ENCODE measurements at places on chromosomes 7 and 10. TPM values are rescaled to one million over a fixed set of nuclear protein-coding genes. Genes with fewer than 3 reads are reported as not detected.
A peak's percentile ranks its signal among the peaks of the same experiment; 100 is the strongest.

GRCh38 chr10:74006269-74006668 is 8.4 kb downstream of the VCL start:
- no peak for DNase-seq

- DNase-seq, result peak; percentile 12
These were observed 36.5 kb downstream of the ITPRID1 start for GRCh38 chr7:31550432-31550831.

The SLC26A3 gene
- not detected for polyA plus RNA-seq

DNA sequence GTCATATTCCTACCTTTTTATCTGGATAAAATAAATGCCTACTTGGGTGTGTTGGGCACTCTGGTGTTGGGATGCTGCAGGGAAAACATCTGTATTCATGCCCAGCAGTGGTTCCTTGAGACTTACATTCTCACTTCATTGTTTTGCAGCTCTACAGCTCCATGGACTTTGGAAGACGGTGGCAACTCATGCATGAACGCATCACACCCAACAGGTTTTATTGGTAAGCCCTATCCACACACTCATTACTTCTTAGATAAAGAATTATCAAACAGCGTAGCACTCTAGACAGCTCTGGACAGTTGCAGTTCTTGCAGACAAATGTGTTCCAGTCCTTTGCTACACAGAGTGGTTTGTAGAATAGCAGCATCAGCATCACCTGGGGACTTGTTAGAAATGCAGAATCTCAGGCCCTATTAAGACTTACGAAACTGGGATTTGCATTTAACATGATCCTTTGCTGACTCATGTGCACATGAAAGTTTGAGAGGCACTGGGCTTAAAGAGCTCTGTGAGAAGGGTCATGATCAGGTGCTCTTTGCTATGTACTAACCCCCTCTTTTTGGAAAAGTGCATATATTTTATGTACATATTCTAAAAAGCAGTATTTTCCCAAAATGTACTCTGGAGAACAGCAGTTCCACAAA is 401.9 kb downstream of the SORCS3 start:
- DNase-seq, result no peak

The COMTD1 gene
- 13.0 TPM for polyA plus RNA-seq

DNA sequence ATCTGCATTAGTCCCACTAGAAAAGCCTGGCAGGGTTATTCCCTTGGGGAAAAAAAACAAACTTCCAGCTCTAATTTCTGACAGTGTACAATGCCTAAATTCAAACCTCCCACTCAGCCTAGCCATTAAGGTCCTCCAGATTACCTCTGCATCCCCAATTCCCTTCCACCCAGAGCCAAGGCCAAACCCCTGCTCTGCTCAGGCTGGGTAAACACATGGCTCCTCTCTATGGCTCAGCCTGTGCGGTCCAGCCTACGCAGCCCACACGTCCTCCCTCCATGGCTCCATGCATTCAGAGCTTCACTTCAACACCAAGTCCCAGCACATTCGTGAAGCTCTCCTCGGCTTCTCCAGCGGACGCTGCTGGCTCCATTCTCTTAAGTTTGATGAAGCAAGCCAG is 5.2 kb downstream of the DLG5 start:
- DNase-seq, result no peak

The FAM107B gene
- 108 TPM for polyA plus RNA-seq

DNA sequence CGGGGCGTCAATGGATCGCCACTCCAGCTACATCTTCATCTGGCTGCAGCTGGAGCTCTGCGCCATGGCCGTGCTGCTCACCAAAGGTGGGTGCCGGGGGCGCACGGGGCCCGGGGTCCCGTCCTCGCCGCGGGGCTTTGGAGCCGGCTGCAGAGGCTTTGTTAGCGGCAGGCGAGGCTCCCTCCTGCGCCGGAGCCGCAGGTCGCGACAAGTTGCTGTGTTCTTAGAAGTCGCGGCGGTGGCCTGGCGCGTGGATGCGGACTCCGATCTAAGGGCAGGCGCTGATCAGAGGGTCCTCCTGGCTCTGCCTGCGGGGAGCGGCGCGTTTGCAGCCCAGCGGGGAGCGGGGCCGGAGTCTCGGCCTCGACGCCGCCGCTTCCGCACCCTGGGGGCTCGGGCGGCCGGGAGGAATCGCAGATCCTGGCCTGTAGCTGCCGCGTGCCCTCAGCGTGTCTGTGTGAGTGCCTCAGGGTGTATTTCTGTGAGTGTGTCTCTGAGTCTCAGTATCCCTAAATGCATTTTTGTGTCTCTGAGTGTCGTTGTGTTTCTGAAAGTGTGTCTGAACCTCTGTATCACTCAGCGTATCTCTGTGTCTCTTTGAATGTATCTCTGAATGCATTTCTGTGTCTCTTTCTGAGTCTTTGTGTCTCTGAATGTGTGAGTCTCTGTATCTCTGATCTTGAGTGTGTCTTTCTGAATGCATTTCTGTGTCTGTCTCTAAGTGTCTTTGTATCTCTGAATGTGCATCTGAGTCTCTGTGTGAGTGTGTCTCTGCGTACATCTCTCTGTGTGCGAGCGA is 766 bp downstream of the BAMBI start:
- no peak for DNase-seq

GRCh38 chr10:4623200-4623599 is 202.8 kb upstream of the AKR1E2 start:
- no peak for DNase-seq

GRCh38 chr7:104933521-104933988 is 80.5 kb upstream of the KMT2E start:
- DNase-seq, result no peak

DNA sequence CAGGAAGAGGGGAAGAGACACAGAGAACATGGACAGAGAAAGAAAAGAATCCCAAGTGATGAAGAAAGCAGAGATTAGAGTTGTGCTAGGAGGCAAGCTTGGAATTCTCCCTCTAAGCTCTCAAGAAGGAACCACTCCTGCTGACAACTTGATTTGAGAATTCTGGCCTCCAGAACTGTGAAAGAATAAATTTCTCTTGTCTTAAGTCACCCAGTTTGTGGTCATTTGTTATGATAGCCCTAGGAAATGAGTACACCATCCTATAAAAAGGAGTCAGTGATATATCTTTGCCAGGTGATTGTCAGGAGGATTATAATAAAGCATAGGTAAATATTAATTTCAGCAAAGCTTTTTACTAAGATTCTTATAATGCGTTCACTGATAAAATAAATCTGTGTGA is 82.7 kb upstream of the TFEC start:
- no peak for DNase-seq

DNA sequence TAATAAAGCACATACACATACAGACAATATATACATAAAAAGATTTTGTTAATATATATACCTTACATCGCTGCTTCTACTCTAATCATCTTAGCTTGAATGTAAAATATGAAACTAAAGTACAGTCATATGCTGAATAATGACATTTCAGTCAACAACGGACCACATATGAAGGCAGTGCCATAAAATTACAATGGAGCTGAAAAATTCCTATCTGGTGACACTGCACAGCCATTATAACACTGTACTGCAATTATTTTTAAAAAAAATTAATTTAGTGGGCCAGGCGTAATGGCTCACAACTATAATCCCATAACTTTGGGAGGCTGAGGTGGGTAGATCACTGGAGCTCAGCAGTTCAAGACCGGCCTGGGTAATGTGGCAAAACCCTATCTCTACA is 122.3 kb downstream of the JMJD1C start:
- no peak for DNase-seq

The SEMA3D gene
- 42.7 TPM for polyA plus RNA-seq

The GRM3 gene
- 0.16 TPM for polyA plus RNA-seq

The CC2D2B gene
- 2.7 TPM for polyA plus RNA-seq

GRCh38 chr7:73526896-73527821 is 5.1 kb upstream of the BAZ1B start:
- no peak for DNase-seq

DNA sequence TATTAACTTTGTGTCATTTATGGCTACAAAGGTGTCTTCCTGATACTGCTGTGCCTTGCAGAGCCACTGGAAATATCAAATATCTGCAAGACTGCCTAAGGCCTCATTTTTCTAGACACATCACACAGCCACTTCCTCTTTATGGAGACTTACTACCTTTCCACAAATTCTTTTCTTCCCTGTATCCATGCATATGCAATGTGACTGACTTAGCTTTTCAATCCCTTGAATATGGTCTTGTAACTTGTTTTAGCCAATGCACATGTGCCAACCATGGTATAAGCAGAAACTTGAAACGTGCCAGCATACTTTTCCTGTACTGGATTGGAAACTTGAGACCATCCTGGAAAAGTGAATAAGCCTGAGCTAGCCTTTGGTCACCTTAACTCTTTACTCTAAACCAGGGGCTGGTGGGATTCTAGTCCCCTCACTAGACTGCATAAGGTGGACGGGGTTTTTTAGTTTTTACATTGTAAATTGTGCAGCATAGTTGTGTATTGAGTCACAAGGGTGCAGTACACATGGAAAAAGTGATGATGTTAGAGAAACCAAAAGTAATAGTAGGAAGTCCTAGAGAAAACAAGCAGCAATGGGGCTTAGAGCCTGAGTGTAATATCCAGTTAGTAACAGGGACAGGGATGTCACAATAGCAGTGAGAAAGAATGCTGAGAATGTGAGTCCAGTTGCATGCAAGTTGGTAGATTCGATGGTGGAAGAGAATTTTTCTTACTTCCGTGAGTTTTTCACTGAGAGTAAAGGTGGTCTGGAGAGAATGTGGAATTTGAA is 879.5 kb downstream of the SORCS1 start:
- no peak for DNase-seq

The OR6B1 gene
- not detected for polyA plus RNA-seq

DNA sequence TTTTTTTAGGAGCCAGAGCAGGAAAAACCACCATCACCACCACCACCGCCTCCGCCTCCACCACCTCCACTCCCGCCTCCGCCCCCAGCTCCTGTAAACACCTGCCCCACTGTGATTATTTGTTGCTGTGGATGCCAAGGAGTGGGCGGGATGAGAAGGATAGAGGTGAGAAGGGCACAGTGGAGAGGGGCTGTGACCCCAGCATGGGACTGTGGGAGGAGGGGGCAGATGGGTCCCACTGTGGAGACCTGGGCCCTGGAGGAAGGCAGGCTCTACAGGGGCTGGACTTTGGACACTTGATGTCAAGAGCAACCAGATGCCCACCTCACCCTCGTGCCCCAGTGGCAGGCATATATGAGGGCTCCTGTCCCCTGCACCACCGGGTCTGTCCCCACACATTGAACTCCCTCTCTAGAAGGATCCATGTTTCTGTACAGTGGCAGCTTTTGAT is 24.7 kb downstream of the ANTXRL start:
- DNase-seq, result no peak

GRCh38 chr10:127085957-127086356 is 110.4 kb downstream of the INSYN2A start:
- no peak for DNase-seq

DNA sequence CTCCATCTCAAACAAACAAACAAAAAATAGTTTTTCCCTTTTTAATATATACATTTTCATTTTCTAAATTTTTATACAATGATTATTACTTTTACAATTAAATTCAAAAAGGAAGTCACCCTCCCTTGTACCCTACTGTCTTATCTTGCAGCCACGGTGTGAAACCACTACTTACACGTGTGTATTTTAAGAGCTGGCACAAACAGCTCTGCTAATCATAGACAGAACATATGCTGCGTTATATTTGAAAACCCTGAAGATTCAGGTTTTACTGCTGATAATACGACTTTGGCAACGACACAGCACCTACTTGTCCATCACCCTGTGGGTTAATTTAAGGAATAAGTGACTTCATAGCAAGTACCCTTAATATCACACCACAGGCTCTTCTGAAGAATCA is 991 bp downstream of the ANKRD61 start:
- no peak for DNase-seq

- no peak for DNase-seq
These were observed 218.6 kb upstream of the INHBA start for GRCh38 chr7:41921453-41921981.

GRCh38 chr7:123367484-123368122 is 166.8 kb downstream of the IQUB start:
- peak; percentile 12 for DNase-seq

GRCh38 chr7:104386943-104387342 is 58.5 kb downstream of the LHFPL3 start:
- DNase-seq, result no peak

The SLC26A5 gene
- 0.81 TPM for polyA plus RNA-seq

- no peak for DNase-seq
These were observed 59.8 kb downstream of the ITIH5 start for GRCh38 chr10:7606951-7607404.

DNA sequence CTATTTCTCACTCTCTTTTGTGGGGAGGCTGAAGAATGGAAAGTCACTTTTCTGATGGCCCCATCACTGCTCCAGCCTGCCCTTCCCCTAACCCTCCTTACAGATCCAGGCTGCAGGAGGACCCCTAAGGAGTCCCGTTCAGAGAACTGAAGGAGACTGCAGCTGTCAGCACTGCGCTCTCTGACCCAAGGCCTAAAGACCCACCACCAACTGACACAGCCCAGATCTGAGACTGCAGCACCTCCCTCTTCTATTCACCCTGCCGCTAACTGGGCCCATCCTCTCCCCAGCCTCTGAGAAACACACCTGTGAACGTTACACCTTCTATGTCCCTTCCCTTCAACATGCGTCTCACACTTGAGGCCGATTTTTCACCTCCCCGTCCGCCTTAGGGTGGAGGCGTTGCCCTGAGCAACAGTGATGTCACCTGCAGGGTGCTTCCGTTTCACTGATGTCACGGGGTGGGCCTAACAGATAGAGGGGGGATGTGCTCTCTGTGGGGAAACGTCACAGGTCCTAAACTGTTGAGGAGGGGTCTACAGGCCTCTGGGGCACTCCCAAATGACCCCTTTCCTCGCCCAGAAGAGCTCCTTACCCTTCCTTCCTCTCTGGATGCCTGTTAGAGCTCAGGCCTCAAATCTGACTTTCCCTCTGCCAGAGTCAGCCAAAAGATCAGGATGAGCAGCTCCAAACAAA is 5.1 kb downstream of the ITPRIP start:
- DNase-seq, result no peak

DNA sequence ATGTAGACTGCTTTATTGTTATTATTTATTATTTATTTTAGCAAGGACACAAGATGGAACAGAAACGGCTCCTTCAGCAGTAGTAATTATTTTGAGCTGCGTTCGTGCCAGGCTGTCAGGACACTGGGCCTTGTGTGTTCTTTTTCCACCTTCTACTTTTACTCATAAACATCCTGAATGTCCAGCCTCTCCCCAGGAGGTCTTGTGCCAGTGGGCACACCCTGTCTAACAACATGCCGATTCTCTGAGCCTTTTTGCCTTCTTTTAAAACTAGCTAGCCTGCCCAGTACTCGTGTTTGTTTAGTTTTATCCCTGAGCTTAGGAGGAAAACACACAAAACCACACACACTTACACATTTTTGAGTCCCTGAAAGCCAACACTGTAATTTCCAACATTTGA is 1.2 kb downstream of the SCIN start:
- no peak for DNase-seq

DNA sequence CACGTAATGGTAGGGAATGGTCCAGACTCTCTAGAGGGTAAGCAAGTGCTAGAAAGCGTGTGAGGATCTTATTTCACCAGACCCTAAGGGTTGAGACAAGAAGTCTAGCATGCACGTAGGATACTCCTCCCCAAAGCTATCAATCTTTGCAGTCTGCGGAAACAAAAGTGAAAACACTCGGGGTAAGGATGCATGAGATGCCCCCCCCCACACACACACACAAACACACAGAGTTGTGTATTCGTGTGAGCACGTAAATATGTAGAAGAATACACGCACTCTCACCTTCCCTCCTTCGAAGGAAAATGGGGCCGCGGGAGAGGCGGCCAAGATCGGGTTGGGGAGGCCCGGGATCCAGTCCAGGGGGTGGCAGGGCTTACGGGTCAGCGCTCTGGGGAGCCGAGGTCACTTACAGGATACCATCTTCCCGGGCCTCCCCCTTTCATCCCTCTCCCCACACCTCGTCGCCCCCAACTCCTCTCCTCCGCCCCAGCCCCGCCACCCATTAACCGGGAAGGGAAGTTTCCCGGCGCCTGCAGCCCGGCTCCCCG is 455 bp downstream of the CUL2 start:
- DNase-seq, result peak; percentile 57

- no peak for DNase-seq
These were observed 60.8 kb upstream of the ITGA8 start for GRCh38 chr10:15780353-15781135.

All from renal pelvis (tissue), 12 donors.